COLO829 (cell line): ENCODE measurements at places on chromosomes 13 and 19.

- no peak for DNase-seq
Measured at GRCh38 chr13:100304229-100304628, 215.3 kb downstream of the PCCA start.

- DNase-seq = no peak
Measured at GRCh38 chr13:31747966-31748365, 8.6 kb downstream of the RXFP2 start.

DNA sequence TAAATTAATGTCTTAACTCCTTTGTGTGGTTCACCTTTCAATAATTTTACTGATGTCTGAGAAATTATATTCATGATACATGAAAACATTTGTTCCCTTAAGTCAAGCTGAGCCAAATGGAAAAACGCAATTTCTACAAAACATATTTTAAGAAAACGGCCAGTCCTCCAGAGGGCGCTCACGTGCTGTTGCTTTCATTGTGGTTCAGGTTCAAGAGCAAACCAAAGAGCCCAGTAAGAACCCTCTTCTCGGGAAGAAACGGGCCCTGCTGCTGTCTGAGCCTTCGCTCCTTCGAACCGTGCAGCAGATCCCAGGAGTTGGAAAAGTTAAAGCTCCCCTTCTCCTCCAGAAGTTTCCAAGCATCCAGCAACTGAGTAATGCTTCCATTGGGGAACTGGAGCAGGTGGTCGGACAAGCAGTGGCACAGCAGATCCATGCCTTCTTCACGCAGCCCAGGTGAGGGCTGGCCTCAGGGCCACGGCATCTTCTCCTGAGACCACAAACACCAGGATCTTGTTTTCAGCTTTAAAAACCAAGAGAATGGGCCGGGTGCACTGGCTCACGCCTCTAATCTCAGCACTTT, 4.3 kb downstream of the FAAP24 start:
- peak; percentile 49 for DNase-seq

DNA sequence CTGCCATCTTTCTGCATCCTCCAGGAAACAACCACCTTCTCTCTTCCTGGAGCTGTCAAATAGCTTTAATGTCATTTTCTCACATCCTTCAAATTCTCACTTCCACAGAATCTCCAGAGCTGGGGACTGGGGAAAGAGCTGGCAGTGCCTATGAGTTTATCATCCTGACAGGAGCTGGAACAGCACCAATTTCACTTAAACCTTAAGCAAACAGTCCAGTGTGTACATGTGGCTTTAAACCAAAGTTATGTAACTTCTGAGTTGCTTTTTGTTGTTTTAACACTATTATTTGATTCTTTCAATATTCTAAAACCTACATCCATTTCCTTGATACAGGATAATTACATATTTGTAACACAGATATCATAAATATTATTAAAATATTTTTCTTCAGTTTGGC, 331.5 kb upstream of the ARGLU1 start:
- DNase-seq = no peak

DNA sequence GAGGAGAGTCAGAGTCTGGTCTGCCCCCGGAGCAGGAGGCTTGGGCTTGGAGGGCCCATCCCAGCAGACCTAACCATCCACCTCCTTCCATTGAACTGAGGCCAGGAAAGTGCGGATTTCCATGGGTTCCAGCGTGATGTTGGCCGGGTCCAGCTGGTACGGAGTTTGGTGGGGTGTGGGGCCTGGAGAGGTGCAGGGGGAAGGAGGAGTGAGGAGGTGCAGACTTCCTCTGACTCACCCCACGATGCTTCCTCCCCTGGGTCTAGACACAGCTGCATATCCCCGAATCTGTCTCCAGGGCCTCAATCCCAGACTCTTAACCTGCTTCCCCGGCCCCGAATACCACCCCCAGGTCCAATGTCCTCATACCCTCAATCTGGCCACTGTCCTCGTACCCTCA, 20.0 kb downstream of the MAN2B1 start:
- no peak for DNase-seq

DNA sequence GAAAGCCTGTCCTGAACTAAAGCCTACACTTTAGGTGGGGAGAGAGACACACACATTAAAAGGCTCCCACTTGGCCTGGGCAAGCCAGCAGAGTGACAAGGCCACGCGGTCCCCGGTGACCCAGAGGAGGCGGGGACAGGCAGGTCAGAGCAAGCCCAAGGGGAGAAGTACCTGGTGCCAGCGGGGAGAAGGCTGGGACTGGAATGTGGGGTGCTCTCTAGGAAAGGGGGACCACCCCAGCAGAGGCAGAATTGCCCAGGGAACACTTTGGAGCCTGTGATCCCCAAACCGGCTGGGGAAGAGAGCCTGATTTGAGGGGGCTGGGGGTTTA, 82.3 kb downstream of the RAB20 start:
- DNase-seq = no peak

GRCh38 chr19:17163652-17164051, 51.5 kb upstream of the USE1 start:
- no peak for DNase-seq

GRCh38 chr13:60051754-60052285, 111.9 kb downstream of the DIAPH3 start:
- no peak for DNase-seq

DNA sequence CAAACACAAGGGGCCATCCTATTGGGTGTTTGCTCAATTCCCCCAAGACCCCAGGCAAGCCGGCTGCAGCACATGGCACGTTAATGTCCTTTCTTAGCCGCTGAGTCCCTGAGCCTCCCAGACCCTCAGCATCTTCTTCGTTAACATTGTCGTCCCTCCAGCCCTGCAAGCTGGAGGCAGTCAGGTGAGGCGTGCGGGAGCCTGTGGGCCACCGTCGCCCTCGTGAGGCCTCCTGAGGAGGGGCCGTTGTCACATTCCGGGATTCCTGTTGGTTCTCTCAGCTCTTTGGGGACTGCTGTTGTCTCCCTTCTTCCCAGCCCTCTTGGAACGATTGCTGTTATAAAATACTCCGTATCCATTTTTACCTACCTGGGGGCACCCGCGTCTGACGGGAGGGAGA, 140.6 kb downstream of the KDM4B start:
- no peak for DNase-seq

DNA sequence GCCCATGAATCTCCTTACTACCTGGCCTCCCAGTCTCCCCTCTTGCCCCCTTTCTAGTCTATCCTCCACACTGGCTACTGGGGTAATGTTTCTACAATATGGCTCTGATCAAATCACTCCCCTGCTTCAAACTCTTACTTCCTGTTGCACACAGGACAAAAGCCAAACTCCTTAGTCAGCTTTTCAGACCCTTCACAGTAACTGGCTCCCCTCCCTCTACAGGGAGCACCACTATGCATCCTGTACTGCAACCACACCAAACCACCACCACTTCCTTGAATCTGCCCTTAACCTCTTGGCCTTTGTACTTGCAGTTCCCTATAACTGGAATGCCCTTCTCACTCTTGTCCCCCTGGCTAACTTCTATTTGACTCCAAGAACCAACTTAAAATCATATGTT, 32.2 kb downstream of the DEDD2 start:
- no peak for DNase-seq

DNA sequence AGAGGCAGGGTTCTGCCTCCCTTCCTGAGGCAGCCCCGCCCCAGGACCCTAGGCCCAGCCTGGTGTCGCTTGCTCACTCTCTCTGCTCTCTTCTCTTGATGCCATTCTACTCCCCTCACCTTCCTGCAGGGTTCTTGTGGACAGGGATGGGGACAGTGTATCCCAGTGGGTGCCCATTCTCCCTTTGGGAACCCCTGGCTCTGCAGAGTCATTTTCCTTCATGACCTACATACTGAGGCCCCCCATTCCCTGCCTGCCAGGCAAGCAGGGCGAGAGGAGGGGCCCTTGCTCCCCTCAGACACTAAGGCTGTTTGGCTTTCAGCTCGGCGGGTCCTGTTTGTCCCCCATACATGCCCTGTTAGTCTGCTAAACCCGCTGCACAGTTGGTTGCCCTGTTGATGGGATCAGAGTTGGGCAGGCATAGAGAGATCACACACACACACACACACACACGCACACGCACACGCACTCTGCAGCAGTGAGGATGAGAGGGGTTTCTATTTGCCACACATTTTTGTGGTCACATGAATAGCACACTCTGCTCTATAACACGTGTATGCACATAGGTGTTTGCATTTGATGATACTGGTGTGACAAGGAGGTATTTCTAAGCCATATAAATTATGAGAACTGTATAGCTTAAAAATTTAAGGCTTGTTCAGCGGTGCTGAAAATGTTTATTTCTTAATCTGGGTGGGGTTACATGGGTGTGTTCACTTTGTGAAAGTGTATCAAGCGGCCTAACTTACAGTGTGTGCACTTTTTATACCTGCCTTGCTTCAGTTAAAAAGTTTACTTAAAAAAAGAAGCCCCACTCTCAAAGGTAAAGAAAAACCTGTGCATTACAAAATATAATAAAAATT, 20.3 kb downstream of the NFIX start:
- no peak for DNase-seq

GRCh38 chr13:29689548-29689947, 94.1 kb upstream of the SLC7A1 start:
- no peak for DNase-seq

- no peak for DNase-seq
Measured at GRCh38 chr13:99218969-99219368, 18.3 kb downstream of the UBAC2 start.

- no peak for DNase-seq
Measured at GRCh38 chr19:58326501-58326913, 287 bp upstream of the ZSCAN22 start.

DNA sequence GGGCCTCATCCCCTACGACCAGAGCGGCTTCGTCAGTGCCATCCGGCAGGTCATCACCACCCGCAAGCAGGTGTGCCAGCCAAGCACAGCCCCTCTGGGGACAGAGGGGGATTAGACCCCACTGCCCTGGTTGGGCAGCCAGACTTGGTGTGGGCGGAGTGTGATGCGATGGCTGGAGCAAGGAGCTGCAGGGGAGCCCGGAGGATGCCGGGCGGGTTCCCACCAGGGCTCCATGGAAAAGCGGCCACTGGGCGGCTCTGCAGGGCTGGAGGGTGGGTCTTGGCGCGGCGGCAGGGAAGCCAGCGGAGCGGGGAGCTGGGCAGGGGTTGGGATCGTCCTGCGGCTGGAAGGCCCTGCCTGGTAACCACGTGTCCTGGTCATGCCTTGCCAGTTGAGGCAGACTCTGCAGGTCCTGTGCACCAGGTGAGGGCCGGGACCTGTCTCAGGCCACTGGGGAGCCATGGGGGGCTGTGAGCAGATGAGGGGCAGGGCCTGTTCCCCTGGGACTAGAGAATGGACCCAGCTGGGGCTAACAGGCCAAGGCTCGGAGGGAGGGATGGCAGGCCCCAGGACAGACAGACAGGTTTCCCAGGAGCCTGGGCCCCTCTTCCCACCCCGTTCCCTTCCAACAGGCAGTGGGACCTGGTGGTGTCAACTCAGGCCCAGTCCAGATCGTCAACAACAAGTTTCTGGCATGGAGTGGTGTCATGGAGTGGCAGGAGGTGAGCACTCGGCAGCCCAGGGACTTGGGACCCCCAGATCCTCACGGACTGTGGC, 6.3 kb downstream of the PTOV1 start:
- DNase-seq = no peak

- DNase-seq = no peak
Measured at GRCh38 chr13:41306271-41307145, 4.6 kb upstream of the NAA16 start.

GRCh38 chr19:1648920-1649541, 3.4 kb downstream of the TCF3 start:
- no peak for DNase-seq

- peak; percentile 92 for DNase-seq
Measured at GRCh38 chr19:50607874-50608785, 31.6 kb downstream of the SYT3 start.

GRCh38 chr19:293436-294110, 2.4 kb upstream of the PLPP2 start:
- no peak for DNase-seq

- DNase-seq = no peak
Measured at GRCh38 chr13:73721571-73721970, 412.6 kb downstream of the KLF12 start.
